ENCODE measurements at places on chromosomes 5 and 9.

GRCh38 chr5:125120012-125120411, 373.6 kb upstream of the ZNF608 start:
- no peak for DNase-seq

DNA sequence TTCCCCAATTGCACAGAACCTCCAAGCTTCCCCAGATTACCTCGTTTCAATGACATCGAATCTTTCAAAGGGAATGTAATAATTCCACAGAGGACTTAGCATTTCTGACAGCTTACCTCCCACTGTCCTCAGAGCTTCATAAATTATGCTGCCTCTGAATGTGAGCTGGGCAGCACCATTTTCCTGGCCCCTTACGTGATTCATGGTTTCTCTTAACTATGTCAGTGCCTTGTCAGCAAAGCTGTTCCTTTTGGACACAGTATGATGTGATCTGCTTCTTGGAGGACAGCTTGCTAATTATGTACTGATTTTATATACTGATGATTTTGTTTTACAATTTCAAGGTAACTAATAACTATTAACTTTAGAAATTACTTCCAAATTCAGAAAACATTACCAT, 27.7 kb upstream of the SSBP2 start:
- DNase-seq: no peak

- DNase-seq: no peak
Measured at GRCh38 chr5:26582350-26583045, 455.9 kb downstream of the CDH9 start.

DNA sequence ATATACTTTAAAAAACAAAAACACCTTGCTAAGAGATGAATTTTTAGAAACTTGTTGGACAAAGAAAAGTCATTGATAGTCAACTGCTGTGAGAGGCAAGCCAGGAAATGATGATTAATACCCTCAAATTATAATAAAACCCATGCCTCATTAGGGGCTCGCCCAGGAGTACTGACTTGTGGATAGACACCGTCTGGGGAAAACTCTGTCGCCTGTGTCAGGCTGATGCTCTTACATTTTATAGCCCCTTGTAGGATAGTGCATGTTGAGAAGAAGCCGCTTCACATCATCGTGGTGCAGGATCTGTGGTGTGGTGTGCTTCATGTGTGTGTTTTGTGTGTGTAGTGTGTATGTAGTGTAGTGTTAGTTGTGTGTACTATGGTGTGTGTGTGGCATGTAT, 39.1 kb downstream of the SYK start:
- DNase-seq: no peak

All from progenitor cell of endocrine pancreas (in vitro differentiated cells).